ENCODE measurements at places on chromosomes 11 and 22.

- DNase-seq: no peak
These were observed 320.0 kb upstream of the LRRC4C start for GRCh38 chr11:41779401-41779960.

DNA sequence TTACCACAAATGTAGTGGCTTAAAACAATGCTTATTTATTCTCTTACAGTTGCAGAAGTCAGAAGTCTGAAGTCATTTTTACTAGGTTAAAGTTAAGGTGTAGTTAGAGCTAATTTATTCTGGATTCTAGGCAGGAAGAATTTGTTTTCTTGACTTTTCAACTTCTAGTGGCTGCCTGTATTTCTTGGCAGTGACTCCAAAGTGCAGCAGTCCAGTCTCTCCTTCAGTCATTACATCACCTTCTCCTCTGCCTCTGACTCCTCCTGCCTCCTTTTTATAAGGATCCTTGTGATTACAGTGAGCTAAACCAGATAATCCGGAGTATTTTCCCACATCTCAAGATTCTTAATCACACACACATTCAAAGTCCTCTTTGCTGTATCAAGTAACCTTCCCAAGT lies 581.4 kb downstream of the KCNA4 start:
- no peak for DNase-seq

DNA sequence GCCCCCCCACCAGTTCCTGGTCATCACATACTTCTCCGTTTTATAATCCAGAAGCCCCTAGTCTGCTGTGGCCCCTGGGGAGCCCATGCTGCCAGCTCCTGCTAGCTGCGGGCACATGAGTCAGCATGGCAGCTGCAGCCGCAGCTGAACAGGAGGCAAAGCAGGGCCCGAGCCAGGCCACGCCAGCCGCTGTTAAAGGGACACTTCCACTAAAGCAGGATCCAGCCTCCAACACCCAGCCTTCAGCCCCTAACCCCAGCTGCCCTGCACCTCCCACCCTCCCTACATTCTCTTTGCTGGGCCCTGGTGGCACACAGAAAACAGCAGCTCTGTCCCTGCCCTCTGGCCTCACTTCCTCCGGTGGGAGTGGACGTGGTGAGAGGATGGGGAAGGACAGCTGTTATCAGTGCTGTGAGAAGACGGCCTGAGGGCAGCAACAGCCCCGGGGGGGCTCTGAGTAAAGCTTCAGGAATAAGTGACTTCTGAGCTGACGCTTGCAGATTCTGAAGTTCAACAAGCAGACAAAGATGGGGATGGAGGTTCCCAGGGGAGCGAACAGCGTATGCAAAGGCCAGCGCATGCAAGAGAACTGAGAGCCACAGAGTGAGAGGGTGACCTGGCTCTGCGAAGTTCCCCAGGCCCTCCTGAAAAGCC lies 688 bp upstream of the LRRC74B start:
- no peak for DNase-seq

DNA sequence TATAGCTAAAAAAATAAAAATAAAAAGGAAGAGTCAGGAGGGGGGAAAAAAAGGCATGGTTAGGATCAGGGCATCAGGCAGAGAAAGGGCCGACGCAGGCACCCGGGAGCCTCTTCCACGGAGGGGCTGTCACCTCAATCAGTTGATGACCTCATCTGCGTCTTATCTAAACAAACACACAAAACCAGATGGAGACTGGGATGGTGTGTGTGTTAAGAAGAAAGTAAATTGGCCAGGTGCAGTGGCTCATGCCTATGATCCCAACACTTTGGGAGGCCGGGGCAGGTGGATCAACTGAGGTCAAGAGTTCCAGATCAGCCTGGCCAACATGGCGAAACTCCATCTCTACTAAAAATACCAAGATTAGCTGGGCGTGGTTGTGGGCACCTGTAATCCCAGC lies 63.6 kb downstream of the DHCR7 start:
- no peak for DNase-seq

- DNase-seq: no peak
These were observed 135.1 kb downstream of the SPATA19 start for GRCh38 chr11:133710241-133710640.

DNA sequence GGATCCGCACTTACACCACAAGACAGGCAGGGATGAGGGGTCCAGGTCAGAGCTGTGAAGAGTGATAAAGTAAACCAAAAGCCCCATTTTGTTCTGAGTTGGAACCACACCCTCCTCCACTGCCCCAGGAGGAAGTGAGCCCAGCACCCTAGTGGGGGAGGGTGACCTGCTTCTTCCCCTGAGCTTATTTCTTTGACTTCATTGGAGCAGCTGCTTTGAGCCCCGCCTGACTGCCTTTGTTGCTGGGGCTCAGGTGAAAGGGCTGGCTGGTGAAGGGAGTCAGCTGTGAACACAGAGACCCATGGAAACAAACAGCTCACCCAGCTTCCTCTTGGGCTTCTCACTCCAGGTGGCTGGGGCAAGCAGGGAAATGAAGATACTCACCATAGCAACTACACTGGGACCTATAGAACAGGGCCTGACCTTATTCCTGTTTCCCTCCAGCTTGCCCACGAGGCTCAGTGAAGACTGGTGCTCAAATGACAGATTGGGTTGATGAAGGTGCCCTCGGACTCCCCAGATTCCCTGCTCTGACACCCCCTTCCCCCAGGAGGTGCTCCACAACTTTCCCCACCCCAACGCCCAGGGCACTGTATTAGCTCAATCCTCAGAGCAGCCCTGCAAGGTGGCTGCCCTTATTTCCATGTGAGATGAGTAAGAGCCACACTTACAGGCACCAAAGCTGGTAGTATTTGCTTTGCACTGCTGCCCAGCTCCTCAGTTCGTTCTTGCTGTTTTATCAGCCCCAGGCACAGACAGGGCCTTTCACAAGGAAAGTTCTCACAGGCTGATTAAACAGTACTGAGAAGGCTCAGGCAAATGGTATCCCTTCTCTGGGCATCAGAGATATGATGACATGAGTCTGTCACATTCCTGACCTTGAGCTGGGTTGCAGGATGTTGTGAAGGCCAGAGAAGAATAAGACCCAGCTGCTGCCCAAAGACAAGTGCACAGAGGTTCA lies 2.4 kb downstream of the UCP2 start:
- peak; percentile 57 for DNase-seq

- DNase-seq: peak; percentile 73
These were observed 31.1 kb downstream of the FADS3 start for GRCh38 chr11:61860054-61860903.

- DNase-seq: peak; percentile 7
These were observed 258.9 kb downstream of the BRD1 start for GRCh38 chr22:49568751-49569285.

DNA sequence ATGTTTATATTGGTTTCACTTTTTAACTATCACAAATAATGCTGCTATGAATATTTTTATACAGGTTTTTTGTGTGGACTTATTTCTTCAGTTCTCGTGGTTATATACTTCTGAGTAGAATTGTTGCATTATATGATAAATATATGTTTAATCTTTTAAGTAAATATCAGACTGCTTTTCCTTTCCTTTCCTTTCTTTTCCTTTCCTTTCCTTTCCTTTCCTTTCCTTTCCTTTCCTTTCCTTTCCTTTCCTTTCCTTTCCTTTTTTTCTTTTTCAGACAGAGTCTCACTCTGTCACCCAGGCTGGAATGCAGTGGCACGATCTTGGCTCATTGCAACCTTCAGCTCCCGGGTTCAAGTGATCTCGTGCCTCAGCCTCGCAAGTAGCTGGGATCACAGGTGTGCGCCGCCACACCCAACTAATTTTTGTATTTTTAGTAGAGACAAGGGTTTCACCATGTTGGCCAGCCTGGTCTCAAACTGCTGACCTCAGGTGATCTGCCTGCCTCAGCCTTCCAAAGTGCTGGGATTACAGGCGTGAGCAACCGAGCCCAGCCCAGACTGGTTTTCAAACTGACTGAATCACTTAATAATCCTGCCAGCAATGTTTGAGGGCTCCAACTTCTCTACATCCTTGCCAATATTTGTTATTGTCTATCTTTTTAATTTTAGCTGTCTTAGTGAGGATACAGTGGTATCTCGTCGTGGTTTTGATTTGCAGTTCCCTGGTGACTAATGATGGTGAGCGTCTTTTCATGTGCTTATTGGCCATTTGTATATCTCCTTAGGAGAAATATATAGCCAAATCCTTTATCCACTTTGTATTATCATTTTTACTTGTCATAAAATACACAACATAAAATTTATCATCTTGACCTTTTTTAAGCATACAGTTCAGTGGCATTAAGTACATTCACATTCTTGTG lies 21.9 kb downstream of the HTR3B start:
- no peak for DNase-seq

DNA sequence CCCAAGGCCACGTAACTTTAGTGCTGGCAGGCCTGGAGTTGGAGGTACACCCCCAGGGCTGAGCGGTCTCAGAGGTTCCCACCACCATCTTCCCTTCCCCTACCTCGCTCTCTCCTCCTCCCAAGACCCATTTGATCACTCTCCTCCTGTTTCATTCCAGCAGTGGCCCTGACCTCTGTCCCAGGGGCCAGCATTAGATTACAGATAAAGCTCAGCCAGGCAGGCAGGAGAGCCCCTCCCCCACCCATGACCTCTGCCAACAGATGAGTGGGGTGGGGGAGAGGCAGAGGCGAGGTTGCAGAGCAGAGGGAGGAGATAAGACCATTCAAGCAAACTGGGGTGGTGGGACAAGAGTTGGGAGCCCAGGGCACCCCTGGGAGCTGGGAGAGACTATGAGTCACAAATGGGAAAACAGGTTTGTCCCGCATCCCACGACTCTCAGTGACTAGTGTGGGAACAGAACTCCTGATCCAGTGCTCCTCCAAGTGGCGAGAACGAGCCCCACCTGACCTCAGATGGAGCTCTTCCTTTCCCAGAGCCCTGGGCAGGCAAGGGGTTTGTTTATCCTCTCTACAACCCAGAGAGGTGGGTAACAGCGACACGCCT lies 367.9 kb downstream of the MN1 start:
- DNase-seq: no peak

DNA sequence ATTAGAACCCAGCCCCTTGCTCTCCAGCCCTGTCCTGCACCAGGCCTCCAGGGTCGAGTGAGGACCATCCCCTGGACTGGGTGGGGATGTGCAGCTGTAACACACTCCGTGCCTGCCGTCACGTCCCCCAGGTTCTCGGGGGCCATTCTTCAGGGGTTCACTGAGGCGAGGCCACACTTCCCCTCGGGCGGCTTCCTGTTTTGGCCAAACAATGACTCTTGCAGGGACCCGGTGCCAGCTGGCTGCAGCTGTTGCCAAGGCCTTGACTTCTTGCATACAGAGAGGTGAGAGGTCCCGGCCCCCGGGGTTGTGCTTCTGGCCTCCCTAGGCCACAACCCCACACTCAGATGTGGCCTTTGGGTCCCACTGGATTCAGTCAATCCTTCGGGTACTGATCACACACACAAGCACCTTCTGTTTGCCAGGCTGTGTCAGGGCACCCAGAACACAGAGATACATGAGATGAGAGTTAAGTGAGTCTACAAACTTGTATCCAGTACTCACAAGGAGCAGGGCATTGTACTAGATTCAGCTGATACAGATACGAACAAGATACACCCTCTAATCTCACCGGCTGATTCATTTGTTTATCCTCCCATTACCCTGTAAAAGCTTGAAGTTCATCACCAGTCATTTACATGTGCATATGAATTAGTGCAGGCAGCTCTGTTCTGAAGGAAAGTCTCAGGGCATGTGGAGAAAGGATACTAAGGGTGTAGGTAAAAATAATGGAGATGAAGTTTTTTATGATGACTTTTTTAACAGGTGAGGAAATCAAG lies 32.9 kb downstream of the LRRC32 start:
- peak; percentile 76 for DNase-seq

DNA sequence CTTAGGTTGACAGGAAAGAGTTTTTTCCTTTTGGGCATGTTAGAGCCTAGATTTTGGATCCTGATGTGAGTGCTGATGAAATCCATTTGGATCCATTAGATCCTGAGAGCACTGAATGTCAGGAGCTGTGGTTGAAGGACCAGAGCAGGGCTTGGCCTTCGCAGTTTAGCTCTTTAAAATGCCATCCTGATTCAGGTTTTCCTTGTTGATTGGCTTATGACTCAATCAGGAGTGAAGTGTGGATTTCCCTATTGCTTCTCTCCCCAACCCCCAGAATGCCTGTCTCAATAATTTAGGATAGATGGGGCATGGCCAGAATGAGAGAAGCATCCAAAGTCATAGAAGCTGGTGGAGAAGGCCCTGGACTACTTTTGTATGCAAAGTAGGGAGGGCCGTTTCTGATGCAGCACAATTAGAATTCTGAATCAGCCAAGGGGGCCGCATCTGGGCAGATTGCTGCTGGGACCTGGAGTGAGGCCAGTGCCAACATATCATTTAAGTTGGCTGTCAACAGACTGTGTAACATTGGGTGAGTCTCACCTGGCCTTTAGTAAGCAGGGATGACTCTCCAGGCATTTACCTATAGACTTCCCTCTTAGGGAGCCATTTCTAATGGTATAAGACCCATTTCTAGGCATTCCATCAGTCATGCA lies 80.5 kb downstream of the TEAD1 start:
- DNase-seq: no peak

DNA sequence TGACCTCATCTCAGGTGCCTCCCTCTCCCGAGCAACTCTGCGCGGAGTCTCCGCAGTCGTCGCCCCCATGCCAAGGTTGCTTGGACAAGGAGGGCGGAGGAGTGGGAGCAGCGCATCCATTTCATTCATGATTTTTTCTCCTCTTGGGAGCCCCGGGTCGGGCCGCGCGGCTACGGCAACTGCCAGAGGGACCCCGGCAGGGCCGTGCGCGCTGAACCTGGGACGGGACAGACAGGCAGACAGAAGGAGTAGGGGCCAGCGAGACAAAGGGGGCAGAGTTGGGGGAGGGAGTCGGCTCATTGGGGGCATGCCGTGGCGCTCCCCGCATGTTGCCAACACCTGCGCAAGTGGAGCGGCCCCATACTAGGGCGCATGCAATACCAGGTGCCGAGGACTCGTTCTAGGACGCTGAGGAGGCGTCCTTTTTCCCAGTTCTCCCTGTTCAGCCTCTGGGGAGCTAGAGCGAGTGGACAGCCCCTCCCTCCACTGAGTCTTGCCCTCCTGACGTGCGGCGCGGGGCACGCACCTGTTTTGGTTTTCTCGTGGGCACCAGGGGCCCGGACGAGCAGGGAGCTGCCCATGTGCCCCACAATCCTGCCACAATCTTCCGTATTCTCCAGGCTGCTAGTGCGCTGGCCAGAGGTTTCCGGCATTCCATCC lies 501 bp upstream of the PTPN5 start:
- no peak for DNase-seq

- no peak for DNase-seq
These were observed 134.6 kb upstream of the RCN1 start for GRCh38 chr11:31956310-31956709.

- peak; percentile 91 for DNase-seq
These were observed 55.3 kb upstream of the GCAT start for GRCh38 chr22:37752189-37753087.
